ENCODE measurements at places on chromosomes 11 and 22.

DNA sequence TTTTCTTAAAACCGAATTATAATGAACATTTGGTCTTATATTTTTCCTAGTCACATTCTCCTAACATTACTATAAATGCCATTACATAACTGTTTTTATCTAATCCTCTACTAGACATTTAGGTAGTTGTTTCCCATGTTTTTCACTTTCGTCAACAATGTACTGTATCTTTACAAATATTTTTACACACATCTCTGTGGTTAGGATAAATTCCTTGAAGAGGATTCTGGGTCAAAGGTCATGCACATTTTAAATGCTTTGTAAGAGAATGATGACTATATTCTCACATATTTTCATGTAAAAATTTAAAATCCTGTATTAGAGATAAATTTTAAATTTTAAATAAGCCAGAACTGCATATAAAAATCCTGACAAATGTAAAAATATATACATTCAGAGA, 61.3 kb upstream of the CLNS1A start:
- no peak for DNase-seq

DNA sequence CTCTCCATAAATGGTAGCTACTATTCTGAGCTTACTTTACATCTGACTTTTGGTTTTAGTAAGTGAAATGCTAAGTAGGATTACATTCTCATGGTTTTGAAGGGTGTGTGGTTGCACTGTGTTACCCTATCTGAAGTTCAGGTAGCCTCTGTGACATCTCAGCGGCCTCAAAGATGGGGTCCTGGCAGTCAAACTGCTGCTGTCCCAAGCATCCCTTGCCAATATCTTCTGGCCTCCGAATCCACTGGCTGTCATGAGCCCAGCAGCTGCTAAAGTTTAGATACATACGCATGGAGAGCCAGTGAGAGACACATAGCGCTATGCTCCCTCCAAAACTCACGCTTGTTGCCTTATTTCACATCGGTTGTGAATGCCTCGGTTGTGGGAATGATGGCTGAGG, 34.9 kb downstream of the UBASH3B start:
- no peak for DNase-seq

- DNase-seq: no peak
Measured at GRCh38 chr11:60863550-60864521, 3.5 kb upstream of the ZP1 start.

DNA sequence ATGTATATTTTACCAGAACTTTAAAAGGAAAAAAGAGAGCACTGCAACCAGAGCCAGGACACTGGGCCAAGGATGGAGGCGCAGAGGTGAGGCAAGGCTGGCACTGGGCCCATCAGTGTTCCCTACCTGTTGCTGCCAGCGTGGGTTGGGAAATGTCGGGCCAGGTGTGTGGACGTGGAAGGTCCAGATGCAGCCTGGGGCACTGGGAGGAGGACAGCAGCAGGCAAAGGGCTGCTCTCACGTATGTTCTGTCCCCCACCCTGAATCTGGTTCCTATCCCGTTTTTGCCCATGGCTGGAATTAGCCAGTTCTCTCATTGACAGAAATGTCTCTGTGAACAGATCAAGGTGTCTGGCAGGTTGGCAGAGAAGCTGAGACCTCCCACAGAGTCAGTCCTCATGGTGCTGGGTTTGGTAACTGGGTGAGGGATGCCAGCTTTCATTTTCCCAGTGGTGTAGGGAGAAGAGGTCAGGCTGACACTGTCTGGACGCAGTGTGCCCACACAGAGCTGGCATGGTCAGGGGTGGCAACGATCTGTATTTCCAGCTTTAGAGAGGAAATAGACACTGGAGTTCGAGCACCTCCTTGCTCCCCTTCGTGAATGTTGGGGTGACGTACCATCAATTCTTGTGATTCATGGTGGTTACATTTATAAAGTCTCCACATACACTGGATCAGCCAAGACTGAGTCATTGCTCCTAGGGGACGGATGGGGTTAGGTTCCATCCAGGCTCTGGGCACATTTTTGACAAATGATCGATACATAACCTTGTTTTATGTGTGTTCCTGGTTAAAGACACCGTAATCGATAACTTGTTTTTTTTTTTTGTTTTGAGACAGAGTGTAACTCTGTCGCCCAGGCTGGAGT, 4.3 kb upstream of the PNPLA3 start:
- DNase-seq: peak; percentile 43

GRCh38 chr22:44012162-44012561, 11.9 kb upstream of the PARVB start:
- no peak for DNase-seq

- no peak for DNase-seq
Measured at GRCh38 chr11:58152781-58153180, 27.5 kb upstream of the OR9I1 start.

DNA sequence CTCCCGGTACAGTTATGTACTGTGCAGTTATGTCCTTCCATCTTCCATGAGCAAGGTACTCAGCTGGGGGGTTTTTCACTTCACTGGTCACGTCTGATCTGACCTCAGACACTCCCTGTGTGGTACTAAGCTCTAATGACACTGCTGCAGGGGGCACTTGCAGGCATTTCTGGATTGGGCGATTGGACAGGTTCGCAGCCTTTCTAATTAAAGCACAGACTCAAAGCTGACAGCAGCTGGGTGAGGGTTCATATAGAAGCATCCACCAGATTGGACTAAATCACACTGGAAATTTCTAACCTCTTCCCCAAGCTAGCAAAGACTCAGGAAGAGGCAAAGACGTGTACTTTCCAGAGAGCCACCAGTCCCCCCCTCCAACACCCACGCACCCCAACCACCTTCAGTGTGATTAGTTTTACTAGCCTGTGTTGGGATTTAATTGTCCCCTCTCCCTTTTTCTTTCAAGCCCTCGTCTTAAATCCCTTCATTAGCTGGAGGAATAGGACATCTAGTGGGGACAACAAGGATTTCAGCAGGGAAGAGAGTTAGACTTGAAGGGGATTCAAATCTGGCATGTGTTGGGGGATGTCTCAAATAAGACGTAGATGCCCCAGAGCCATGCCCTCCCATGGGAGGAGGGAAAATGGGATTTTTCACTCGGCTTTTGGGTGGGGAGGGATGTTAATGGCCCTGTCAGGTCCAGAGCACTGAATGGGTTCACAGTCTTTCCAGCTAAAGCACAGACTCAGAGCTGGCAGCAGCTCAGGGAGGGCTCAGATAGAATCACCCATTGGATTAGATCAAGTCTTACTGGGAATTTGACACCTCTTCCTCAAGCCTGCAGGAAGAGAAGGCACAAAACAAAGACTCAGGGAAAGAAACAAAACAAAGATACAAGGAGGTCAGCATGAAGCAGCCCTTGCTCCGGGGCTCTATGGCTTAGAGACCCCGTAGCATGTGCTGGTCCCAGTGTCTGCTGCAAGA, 10.9 kb downstream of the INS start:
- DNase-seq: peak; percentile 39

- DNase-seq: no peak
Measured at GRCh38 chr22:38086001-38086845, 2.2 kb upstream of the SLC16A8 start.

DNA sequence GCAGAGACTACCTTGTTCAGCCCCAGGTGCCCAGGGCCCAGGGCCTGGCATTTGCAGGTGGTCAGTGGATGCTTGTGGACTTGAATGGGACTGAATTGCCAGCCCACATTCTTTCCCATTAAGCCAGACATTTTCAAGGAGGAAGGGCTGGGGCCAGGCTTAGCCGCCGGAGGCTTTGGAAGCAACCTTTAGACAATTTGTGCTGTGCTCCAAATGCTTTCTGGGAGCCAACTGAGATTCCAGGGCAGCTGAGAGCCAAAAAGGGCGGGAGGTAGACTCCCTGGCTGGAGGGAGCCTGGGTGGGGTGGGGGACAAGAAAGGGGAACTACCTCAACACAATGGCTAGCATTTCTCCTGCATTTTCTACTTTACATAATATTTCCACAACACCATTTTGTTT, 54.8 kb upstream of the TIMP3 start:
- DNase-seq: no peak

DNA sequence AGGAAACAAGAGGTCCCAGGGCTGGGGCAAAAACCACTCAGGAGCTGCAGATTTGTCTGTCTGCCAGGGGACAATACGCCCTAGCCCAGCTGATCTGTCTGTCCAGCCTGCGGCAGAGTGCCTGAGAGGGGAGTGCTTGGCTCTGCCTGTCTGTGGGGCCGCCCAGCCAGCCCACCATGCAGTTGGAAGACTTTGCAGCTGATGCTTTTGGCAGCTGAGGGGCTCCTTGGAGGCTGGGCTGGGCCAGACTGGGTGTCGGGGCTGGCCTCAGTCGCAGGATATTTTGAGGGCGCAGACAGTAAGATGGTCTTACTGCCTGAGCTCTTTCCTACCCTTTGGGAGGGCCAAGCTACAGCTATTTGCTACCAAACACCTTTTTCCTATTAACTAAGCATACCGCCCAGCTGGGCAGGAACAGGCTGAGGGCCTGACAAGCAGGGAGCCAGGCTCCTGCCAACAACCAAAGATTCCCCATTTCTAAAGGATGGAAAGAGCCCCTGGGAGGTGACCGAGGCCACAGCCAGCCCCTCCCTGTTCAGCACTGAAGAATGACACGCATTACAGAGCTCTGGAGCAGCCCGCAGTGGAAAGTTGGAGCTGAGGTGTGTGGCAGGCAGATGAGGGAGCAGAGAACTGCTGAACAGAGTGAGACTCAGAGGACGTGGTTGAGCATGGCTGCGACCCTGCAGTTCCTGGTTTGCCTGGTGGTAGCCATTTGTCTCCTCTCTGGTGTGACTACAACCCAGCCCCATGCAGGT, at the start of gene FAM180B:
Gene FAM180B (plus strand): TSS at position 581 of the 758 bp plus-strand sequence. CDS start 91 bp downstream, at position 672.
- DNase-seq: no peak

- peak; percentile 92 for DNase-seq
Measured at GRCh38 chr11:85955531-85955930, 100.3 kb downstream of the CCDC83 start.

DNA sequence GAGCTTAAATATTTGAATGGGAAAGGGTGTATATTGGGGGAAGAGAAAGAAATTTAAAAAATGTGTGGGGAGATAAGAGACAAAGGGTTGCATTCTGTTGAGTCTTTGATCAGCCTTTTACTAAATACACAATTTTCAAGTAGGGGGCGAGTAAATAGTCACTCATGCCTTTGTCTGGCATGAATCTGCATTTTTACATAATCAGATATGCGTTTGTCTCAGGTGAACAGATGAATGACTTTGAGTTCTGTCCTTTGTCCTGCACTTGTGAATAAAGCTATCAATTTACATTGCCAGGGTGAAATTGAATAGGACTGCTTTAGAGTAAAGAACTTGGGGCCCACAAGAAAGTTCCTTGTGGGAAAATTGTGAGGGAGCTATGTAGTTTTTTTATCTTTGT, 523.6 kb upstream of the LUZP2 start:
- no peak for DNase-seq

GRCh38 chr11:92276773-92277172, 52.2 kb downstream of the FAT3 start:
- peak; percentile 57 for DNase-seq

GRCh38 chr11:48081151-48082010, 101.0 kb downstream of the PTPRJ start:
- DNase-seq: peak; percentile 41

GRCh38 chr11:30914143-30914762, 328.1 kb upstream of the MPPED2 start:
- peak; percentile 53 for DNase-seq

DNA sequence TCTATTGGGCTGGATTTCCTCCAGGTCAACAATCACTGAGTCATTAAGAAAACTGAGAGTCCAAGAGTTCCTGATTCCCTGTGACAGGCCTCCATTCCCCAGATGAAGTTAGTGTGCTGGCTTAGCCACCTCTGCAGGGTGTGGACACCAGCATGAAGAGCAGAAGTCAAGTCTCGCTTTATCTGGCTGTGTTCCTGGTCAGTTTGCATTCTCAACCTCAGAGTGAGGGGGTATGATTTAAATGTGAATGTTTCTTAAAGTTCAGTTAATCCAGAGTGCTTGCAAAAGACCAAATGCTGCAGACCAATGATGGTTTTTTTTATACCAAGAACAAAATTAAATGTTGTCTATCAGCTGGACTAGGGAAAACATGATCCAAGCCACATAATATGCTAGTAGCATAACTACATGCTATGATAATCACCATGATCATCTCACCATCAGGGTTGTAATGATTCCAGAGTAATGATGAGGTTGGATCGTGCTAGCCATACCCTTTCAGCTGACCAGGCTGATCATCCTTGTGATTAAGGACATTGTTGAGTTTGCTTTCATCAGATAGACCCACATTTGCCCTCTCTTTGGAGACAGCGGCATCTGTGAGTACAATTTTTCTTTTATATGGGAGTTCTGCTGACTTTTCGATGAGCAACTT, 145.8 kb upstream of the ARHGAP20 start:
- peak; percentile 56 for DNase-seq

DNA sequence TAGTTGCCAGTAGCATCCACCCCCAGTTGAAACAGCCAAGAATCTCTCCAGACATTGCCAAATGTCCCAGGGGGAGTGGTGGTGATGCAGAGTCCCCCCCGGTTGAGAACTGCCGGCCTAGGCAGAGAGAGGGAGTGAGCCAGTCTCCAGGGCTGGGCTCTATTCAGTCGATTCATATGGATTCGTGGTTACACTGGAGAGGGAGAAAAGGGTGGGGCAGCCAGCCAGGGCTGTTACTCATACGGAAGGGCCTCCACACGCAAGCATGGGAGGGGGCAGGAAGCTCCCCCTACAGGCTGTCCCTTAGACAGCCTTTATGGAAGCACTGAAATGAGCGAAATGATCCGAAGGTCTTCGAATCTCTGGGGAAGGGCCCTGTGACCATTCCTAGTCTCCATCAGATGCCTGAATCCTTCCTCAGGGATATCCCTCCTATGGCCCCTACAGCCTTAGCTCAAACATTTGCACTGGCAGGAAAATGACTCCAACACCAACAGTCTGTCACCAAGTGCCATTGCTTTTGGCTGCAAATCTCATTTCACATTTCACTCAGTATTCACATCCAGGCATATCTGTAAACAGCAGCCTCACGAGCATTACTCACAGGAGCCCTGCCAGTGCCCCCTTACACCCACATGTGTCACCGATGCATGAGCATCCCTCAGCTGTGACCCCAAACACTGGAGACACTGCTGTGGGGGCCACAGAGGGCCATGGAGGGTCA, 18.4 kb upstream of the TLCD5 start:
- DNase-seq: peak; percentile 95

GRCh38 chr22:40118979-40119378, 58.7 kb upstream of the TNRC6B start:
- no peak for DNase-seq

DNA sequence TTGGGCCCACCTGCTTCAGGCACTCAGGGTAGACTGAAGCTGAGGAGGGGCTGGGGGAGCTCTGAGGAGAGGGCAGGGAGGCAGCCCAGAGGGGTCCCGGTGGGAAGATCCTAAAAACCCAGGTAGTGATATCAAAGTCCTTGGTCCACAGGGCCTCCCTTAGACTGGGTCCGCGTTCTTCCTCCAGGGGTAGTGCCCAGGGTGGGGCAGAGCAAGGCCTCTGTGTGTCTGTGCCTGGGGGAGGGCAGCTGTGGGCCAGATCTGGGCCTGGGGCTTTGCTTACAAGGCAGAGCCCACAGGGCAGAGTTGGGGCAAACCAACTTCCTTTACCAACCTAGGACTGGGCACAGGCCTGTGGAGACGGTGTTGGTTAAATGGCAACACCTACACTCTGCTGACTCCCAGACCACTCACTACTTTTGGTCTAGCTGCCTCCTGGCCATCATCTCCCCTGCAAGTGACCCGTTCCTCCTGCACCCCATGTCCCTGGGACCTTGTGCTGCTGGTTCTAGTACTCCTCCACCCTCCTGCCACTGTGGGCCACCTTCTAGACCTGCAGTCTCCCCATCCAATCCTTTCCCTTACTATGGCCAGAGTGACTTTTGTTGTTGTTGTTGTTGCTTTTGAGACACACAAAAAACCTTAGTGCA, 15.8 kb downstream of the ATG16L2 start:
- no peak for DNase-seq
